NCI-H1417 treated with DMSO at 0.1 percent for 48 hours (cell line): ENCODE measurements at places on chromosomes 16 and 17.

DNA sequence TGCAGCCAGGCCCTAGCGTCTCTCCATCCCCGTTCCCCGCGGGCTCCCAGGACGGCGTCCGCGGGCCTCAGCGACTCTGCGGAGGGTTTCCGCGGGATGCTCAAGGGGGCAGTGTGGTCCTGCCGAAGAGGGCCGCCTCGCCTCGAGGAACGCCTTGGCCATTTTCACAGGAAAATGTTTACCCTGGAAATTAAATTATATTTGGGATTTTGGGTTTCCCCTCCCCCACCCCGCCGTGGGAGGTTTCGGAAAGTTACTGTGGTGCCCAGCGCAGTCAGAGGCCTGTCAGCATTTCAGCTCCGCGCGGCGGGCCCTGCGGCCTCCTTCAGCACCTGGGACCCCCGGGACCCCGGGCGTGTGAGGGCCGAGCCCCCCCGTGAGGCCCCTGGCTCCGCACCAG lies 94.5 kb downstream of the PCTP start:
- no peak for DNase-seq

- DNase-seq: no peak
Observed at GRCh38 chr17:63549289-63549945, 860 bp upstream of the DCAF7 start.

DNA sequence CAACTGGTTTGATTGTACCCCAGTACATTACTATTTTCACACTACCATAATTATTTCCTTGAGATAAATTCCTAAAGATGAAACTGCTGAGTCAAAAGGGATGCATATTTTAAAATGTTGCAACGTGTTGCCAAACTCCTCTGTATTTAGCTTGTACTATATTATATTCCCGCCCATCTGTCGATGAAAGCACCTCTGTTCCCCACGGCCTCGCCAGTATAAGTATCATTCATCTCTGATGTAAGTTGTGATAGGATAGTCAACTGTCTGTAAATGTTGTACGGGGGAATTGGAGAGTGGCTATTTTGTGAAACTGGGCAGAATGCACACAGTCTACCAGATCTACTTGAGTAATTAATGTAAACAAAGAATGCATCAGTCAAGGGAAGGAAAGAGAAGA lies 47.7 kb upstream of the TNRC6A start:
- DNase-seq: no peak

DNA sequence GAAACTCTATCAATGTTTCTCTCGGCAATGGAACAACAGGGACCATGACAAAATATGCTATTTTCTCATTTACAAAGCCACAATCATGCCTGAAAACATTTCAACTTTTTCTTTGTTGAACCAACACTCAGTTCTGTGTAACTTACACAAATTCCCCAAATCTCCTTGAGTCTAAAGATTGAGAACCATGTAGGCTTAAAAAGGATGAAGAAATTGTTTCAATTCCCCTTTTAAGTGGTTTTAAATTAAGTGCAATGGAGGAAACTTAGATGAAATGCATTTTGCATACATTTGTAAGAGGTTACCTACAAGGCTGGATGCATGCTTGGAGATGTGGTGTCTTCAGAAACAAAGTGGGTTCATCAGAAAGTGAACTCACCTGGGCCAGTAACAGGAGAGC lies 566.4 kb upstream of the CDH11 start:
- DNase-seq: no peak

DNA sequence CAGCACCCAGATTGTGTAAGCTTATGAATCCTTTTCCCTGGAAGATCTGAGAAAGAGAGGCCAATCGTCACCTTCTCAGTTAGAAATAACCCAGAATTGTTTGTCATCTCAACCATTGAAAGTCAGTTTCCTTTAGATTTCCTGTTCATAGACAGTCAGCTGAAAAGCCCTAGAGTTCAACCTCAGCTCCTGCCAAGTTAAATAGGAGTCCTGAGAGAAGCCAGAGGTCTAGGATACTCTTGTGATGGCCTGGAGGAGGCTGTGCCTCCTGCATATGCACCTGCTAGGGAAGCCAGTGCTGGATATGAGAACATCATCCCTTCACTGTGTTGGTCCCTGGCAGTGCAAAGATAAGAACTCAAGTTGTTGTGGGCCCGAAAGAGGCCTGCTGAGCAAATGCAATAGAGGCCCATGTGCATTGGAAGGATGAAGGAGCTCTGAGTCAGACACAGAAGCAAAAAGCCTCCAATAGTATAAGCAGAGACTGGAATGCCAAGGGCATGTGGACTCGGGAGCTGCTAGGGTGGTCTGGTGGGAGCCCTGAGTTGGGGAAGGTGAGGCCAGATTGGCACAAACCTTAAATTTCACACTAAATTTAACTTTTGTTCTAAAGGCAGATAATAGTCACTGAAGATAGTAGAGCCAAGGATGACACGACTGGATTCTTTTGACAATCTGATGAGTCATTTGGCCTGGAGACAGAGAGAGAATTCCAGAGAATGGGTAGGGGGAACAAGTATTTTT lies 520.9 kb upstream of the CDH5 start:
- no peak for DNase-seq
